Activated T-helper 17 cell treated with anti-CD3 and anti-CD28 coated beads, Interleukin-2, amount 50 U/mL, for 72 hours (primary cell): ENCODE measurements at places on chromosomes 11 and 22. TPM values are rescaled to one million over a fixed set of nuclear protein-coding genes. Genes with fewer than 3 reads are reported as not detected.

Gene CHST1
- not detected for total RNA-seq

- ATAC-seq = peak; percentile 77
Measured at GRCh38 chr22:47129902-47130635, 367.6 kb downstream of the TBC1D22A start.

- no peak for ATAC-seq
Measured at GRCh38 chr11:22208151-22208858, 15.4 kb downstream of the ANO5 start.

Gene TRPC6
- not detected for total RNA-seq

DNA sequence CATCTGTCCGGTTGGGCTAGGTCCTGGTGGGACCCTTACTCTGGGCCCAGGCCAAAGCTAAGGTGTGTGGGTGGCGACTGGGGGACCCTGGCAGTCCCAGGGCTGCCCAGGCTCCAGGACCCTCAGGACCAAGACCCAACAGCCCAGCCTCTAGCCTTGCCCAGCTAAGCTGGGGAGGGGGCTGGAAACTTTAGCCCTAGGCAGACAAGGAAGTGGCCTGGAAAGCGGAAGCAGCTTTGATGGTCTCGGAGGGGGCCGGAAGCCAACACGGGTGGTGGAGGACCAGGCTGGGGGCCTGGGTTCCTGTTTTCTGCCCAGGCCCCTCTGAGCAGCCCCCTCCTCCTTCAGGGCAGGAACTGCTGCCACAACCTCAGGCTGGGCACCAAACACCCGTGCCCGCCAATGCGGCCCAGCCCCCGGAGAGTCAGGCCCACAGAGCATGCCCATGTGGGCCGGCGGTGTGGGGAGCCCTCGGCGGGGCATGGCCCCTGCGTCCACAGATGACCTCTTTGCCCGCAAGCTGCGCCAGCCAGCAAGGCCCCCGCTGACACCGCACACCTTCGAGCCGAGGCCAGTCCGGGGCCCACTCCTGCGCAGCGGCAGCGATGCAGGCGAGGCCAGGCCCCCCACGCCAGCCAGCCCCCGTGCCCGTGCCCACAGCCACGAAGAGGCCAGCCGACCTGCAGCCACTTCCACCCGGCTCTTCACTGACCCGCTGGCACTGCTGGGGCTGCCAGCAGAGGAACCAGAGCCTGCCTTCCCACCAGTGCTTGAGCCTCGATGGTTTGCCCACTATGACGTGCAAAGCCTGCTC, 2.8 kb downstream of the SIPA1 start:
- ATAC-seq = no peak

DNA sequence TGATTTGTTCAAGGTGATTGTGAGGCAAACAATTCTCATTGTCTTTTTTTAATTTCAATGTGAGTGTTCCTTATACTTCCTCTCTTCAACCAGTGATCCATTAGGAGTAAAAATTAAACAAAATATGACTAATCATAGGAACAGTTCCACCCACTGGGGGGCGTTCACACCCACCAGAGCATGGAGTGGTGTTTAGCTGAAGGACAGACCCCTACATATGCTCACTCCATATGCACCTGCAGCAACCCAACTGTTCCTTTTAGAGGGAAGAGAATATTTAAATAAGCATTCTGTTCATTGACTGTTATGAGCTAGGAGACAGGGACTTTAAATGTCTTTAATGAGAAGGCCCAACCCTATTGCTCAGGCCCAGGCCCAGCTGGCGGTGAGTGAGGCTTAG, 78.7 kb upstream of the DRD2 start:
- no peak for ATAC-seq

Gene GGTLC2
- total RNA-seq = not detected

Gene STX5
- total RNA-seq = 32.0 TPM

DNA sequence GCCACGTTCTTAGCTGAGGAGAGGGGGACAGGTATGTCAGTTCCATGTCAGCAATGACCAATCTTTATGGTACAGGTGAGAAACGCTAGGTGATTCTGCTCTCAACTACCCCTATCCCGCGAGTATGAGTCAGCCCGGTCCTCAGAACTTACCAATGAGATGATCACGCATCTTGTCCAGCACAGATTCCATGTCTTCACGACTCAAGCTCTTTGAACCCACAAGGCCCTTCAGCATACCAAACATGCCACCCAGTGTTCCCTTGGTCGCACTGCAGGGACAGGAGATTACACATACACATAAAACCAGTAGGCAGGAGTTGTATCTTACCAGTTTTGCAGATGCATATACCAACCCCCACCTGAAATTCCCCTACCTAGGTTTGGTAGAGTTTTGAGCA, 2.9 kb downstream of the SRPRA start:
- ATAC-seq = no peak
